ENCODE measurements at places on chromosomes 1 and 21.

DNA sequence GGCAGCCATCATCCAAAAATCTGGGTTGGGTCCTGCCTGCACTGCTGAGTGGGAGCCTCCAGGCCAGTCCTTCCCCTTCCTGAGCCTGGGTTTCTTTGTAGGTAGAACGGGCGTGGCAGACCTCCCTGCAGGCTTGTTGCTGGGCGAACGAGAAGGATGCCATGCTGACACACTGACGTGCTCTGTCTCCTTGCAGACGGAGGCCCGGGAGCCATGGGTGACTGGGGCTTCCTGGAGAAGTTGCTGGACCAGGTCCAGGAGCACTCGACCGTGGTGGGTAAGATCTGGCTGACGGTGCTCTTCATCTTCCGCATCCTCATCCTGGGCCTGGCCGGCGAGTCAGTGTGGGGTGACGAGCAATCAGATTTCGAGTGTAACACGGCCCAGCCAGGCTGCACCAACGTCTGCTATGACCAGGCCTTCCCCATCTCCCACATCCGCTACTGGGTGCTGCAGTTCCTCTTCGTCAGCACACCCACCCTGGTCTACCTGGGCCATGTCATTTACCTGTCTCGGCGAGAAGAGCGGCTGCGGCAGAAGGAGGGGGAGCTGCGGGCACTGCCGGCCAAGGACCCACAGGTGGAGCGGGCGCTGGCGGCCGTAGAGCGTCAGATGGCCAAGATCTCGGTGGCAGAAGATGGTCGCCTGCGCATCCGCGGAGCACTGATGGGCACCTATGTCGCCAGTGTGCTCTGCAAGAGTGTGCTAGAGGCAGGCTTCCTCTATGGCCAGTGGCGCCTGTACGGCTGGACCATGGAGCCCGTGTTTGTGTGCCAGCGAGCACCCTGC is 1.4 kb downstream of the GJA4 start:
- DNase-seq: no peak

- DNase-seq: no peak
These were observed 431.0 kb upstream of the USP24 start for GRCh38 chr1:55646181-55646580.

GRCh38 chr1:27606708-27607238 is 2.8 kb upstream of the AHDC1 start:
- DNase-seq: peak; percentile 45

DNA sequence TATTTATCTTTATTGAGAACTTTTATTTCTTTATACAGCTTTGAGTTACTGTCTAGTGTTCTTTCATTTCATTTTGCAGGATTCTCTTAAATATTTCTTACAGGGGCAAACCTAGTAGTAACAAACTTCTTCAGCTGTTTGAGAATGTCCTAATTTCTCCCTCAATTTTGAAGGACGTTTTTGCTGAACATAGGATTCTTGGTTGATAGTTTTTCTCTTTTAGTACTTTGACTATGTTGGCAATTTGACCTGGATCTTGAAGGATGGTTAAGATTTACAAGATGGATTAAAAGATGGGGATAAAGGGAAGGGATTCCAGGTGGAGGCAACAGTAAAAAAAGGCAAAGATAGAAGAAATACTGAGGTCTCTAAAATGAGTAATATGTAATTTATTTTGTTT is 38.9 kb downstream of the XPR1 start:
- peak; percentile 63 for DNase-seq

DNA sequence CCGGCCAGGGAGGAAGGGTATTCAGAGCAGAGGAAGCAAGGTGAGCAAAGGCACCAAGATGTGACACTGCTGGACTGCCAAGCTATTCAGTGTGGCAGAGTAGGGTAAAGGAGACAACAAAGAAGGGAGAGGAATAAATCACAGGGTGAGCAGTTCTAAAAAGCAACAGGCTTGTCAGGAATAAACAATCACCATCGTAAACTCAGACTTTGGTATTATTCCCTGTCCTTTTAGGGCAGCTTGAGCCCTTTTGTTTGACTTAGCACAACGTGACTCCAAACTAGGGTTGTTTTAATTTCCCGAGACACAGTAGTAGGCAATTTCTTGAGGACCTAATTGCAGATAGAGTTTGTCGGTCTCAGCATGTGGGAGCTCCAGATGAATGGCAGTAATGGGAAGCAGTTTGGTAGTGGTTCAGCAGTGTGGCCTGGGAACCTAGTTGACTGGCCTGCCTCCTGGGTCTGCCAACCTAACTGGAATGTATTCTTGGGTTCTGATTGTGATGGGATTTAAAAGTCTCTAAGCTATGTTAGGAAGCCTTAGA is 4.3 kb downstream of the CR1L start:
- no peak for DNase-seq

GRCh38 chr1:2989976-2990375 is 31.3 kb upstream of the ACTRT2 start:
- no peak for DNase-seq

DNA sequence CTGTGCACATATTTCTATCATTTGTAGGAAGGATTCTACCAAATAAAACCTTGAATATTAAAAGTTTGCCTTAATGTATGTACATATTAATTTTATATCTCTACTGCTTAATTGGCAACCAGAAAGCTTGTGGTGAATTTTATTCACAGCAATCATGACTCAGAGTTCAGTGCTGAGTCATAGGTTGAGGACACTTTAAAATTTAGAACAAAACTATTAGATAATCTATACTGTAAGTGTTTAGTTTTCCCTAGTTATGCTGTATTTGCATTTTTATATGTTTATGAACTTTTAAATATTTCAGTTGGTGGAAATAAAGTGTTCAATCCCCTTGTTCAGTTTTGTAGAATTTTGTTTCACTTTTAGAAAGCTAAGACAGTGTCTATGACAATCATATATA is 841.5 kb downstream of the KCNT2 start:
- DNase-seq: peak; percentile 34

DNA sequence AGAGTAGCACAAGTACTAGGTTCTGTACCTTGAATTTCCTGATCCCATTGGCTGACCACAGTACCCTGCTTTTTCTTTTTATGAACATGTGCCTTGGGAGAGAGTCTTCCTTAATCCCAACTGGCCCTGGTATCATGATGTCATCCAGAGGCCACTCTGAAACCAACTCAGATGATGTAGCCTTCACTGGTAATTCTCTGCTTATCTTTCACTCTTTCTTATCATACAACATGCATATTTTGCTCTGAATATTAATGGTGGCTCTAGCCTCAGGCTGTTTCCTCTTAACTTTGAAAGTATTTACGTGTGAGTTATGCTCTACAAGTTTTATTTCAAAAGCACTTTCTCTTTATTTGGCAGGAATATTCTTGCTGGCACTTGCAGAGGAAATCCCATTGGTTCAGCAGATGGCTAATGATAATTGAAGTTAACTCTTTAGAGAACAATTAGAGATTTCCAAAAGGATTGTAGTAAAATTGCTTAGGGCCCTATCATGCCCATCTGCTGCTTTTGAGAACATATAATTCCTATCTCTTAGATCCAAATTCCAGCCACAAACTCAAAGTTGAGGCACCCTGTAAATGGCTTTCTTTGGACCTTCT is 86.1 kb downstream of the PTGER3 start:
- DNase-seq: peak; percentile 15

GRCh38 chr1:112599477-112599876 is 19.5 kb downstream of the ST7L start:
- DNase-seq: no peak

- no peak for DNase-seq
These were observed 101.4 kb upstream of the L1TD1 start for GRCh38 chr1:62093261-62093660.

GRCh38 chr1:244084763-244085162 is 33.7 kb downstream of the ZBTB18 start:
- peak; percentile 83 for DNase-seq

DNA sequence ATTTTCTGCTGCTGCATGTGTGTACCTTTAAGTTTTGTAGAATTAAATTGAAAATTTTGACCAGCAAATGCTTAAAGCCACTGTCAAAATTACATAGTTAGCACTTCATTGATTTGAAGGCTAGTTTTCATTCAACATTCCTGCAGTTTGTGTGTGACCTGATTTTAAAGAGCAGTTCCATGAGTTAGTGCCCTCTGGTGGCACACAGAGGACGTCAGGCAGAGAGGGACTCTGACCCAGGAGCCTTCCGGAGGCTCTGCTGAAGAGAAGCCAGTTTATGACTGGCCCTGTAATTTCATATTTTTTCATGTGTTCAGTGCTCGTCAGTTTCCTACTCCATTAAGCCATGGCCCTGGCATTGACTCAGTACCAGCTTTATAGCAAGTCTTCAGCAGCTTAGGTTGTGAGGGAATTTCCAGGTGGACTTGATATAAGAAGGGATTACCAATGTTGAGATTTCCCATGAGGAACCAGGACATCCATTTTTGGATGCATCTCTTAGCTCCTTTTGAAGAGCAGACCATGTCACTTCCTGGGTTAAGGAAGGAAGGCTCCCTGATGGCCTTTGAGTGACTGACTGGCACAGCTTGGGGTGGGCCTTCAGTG is 104.7 kb downstream of the CAMTA1 start:
- peak; percentile 76 for DNase-seq

DNA sequence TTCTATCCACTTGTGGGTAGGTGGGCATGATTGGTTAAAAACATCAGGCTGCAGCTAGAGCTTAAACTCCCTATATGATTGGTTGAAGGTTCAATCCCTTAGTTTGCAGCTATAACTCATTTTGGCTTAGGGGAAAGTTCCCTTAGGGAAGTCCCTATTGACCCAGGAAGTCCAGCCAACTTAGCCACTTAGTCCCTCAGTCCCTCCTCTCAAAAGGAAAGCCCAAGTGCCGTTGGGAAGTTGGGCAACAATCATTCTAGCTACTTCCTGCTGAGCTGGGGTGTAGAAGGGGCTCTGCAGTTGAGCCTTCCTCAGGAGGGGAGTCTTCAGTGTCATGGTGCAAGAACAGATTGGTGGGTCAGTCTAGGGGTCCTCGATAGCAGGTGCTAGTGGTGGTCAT is 12.2 kb downstream of the MSTO1 start:
- no peak for DNase-seq

DNA sequence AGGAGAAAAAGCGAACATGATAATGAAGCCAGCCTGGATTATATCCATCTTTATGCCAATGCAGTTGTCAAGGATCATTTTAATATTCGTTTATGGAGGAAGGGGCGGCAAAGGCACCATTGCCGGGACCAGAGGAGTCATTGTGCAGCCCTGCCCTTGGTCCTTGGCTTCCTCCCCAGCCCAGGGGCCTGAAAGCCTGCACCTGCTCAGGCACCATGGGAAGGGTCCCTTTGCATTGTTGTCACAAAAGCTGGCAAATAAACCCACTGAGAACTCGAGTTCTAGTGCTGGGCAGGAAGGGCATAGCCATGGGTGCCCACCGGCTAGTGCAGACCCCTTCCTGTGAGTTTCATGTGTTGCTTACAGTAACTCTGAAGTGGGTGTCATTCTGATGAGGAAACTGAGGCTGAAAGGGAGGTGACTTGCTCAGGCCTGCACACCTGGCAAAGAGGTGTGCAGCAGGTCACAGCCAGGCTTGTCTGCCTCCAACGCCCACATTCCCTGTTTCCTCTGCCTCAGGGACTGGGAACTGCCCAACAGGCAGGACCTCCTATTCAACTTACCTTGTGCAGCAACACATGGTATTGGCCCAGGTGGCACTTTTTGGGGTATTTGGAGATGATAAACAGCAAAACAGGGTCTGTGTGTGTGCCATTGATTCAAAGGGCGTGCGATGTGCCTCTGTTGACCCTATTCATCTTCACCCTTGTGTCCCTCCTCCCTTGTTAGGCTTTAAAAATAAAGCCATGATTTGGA is 84.6 kb downstream of the MAN1C1 start:
- DNase-seq: no peak

- DNase-seq: no peak
These were observed 695.3 kb downstream of the PTPRU start for GRCh38 chr1:29931477-29932175.

DNA sequence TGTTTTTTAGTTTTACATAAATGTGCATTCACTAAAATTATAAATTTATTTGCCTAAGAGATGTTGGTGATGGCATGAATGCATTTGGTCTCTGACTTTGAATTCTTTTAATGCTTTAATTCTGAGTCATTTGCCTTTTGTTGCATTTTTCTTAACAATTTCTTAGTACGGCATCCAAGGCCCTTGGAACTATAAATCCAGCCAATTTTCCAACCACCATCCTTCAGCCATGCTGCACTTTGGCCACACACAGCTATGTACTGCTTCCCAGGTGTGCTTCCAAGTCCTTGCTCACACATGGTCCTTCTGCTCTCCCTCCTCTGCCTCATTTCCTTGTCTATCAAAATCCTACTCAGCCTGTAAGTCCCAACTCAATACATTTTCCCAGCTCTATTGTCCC is 161.0 kb downstream of the DHRS3 start:
- no peak for DNase-seq

- DNase-seq: no peak
These were observed 32.9 kb upstream of the SLC30A1 start for GRCh38 chr1:211611818-211612217.

GRCh38 chr1:24235921-24236788 is 49.1 kb upstream of the IFNLR1 start:
- DNase-seq: no peak

GRCh38 chr21:41664881-41665765 is 101.7 kb downstream of the RIPK4 start:
- DNase-seq: no peak

DNA sequence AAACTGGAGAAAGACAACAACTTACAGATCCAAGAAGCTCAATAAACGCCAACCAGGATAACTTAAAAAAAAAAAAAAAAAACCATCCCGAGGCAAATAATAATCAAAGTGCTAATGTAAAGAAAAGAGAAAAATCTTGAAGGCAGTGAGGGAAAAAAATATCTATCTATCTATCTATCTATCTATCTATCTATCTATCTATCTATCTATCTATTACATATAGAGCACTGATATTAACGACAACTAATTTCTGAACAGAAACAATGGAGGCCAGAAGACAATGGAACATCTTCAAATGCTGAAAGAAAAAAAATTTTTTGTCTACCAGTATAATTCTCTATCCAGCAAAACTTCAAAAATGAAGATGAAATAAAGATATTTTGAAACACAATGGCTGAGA is 18.0 kb downstream of the PACC1 start:
- peak; percentile 64 for DNase-seq

- peak; percentile 45 for DNase-seq
These were observed 33.6 kb upstream of the GNPAT start for GRCh38 chr1:231207437-231207836.

- no peak for DNase-seq
These were observed 6.9 kb downstream of the S100A12 start for GRCh38 chr1:153368495-153368894.

DNA sequence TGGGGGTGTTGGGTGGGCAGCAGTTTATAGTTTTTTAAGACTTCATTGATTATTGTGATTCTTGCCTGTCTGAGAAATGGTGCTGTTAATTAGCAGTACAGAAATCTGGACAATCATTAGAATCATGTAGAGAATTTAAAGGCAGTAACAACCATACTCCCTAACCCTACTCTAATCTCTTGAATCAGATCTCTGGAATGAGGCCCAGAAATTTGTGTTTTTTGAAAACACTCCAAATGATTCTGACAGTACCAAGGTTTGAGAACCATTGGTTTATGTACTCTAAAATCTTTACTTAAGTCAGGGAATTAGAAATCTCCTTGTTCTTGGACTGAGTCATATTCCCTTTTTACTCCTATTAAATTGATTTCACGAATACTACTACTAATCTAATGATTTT is 24.0 kb downstream of the FNBP1L start:
- no peak for DNase-seq

GRCh38 chr1:223203034-223203408 is 60.0 kb upstream of the TLR5 start:
- DNase-seq: no peak

Measured in common myeloid progenitor, CD34-positive (primary cell).